NCI-H2227 treated with DMSO at 0.1 percent for 48 hours (cell line): ENCODE measurements at places on chromosomes 1 and 21.

GRCh38 chr1:150186789-150187559, 37.3 kb downstream of the PLEKHO1 start:
- peak; percentile 64 for DNase-seq

- DNase-seq, result no peak
These were observed 5.2 kb downstream of the BCAR3 start for GRCh38 chr1:93676427-93676826.

- no peak for DNase-seq
These were observed 70.2 kb upstream of the KIF26B start for GRCh38 chr1:245084551-245084950.

DNA sequence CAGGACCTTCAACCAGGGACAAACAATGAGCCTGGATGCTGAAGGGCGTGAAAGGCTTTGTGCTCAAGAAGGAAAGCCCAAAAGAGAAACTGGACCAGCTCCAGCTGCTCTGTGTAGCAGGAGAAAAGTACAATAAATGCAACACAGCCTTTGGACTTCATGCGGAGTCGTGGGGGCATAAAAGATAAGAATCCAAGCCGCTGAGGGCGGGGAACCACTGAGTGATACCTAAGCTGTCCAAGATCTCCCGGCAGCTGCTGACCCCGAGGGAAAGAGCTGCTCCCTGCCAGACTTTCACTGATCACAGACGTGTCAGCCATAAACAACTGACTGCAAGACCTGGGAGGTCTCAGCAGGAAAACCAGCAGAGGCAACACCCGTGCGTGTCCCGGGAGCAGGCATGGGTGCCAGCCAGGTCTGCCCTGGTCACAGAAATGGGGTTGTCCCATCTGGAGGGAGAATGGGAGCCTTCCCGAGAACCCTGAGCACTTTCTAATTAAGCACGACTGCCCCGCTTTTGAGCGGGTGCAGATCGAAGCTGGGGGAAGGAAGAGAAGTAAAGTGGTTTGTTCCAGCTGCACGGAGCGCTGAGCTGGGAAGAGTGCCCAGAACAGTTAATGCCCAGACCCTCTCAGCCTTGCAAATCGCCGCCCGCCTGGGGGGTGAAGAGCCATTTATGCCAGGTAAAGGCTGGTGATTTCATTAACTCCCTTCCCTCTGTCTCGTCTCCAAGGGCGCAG, 68.3 kb upstream of the TARDBP start:
- DNase-seq, result peak; percentile 37

- DNase-seq, result no peak
These were observed 218.7 kb upstream of the FOXD3 start for GRCh38 chr1:63103682-63104081.
